Activated CD4-positive, alpha-beta T cell treated with anti-CD3 and anti-CD28 coated beads, Interleukin-2, amount 50 U/mL, for 48 hours (primary cell): ENCODE measurements at places on chromosomes 5 and 9.

GRCh38 chr5:54120473-54120872 lies 189.9 kb downstream of the ARL15 start:
- DNase-seq, result no peak

DNA sequence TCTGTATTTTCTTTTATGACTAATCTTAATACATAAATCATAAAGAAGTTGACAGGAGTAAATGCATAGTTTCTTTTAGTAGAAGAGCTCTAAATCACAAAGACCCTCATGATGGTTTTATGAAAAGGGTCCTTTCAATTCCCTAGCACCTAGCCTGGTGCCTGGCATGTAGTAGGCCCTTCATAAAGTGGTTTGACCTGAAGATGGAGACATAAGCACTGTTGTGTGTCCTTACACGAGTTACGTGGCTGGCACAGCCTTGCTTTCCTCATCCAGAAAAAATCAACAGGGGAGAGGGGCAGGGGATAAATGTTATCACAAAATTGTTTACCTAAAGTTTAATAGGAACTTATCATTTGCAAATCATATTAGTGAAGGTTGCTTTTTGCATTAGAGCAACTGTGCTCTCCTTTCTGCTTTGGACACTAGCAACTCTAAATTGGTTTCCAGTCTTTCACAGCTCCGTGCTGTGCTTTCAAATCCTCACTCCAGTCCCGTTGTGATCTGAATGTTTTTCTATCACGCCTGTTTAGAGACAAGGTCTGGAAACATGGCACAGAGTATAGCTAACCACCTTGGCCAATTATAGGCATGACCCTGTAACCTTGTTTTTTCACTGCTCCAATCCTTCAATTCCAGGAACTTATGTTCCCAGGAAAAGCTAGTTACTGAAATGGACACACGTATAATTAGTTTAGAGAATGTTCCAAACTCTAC lies 55.7 kb downstream of the ARL15 start:
- DNase-seq, result no peak

DNA sequence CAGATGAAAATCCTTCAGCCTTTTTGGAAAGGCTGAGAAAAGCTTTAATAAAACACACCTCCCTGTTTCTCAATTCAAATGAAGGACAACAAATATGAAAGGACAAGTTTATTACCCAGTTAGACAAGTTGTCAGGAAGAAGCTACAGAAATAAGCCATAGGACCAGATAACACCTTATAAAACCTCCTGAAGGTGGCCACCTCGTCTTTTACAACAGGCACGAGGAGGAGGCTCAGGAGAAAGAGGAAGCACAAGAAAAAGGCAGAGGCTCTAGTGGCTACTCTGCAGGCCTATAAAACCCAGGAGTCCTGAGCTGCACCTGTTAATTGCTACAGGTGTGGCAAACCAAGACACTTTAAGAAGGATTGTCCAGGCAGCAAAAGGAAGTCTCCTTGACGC lies 352.1 kb upstream of the CDH18 start:
- DNase-seq, result no peak

DNA sequence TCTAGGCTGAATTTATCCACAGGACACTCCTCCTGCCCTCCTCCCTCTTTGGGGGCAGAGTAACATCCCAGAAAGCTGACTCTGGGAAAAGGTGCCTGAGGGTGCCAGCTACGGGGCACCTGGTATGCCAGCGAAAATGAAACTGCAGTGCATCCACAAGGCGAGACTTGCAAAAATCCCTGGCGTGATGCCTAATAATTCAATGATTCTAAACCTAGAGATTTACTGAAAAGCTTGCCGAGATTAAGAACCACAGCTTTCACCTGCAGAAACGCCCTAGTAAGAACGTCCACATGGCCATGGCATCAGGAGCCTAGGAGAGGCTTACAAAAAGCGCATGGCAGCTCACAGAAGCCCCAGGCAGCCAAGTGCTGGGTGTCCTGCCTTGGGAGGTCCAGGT lies 20.9 kb downstream of the CCNJL start:
- DNase-seq, result no peak

DNA sequence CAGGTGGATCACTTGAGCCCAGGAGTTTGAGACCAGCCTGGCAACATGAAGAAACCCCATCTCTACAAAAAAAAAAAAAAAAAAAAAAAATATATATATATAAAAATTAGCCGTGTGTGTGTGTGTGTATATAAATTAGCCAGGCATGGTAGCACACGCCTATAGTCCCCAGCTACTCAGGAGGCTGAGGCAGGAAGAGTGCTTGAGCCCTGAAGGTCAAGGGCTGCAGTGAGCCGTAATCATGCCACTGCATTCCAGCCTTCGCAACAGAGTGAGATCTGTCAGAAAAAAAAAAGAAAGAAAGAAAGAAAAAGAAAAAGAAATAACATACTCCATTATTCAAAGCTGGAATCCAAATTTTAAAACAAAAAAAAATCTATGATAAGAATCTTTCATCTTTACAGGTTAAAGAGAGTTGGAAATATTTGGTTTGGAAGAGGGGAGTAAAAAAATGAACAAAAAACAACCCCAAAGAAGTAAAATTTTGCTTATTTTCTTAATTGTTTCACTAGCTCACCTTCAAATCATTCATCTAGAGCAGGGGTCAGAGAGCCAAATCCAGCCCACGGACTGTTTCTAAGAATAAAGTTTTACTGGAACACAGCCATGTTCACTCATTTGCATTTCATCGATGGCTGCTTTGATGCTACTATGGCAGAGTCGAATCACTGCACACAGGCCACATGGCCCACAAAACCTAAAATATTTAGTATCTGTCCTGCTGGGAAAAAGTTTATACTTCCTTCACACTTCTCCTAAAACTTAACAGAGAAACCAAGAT lies 109.9 kb downstream of the DROSHA start:
- no peak for DNase-seq

GRCh38 chr9:85884256-85884655 lies 56.7 kb upstream of the NAA35 start:
- no peak for DNase-seq

- DNase-seq, result no peak
These were observed 20.9 kb downstream of the KLHL3 start for GRCh38 chr5:137714946-137715345.

GRCh38 chr5:31334061-31334860 lies 140.8 kb downstream of the CDH6 start:
- DNase-seq, result no peak

DNA sequence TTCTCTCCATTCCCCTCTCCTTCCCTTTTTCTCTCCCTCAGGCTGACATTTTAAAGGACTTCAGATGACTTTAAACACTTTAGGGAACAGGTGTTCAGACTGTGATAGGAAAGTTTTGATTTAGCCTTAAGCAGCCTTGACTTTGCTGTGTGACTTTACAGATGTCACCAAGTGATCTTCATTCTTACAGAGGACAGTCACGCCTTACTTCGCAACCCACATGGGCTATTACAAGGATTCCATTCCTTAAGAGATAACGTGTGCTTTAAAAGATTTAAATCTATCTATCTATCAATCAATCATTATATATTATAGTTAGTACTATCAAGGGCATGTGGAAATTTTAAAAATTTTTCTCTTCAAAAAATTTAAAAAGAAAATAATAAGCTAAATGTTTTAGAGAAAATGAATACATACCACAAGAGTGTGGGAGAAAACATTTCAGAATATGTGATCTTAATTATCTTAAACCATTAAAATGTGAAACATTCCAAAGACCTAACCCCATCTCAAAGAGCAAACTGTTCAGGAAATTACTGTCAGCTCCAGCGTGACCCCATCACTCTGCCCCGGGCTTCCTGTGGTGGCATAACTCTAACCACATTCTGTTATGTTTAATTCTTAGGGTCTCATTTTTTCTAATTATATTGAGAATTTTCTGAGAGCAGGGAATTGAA lies 530.5 kb downstream of the SEMA5A start:
- no peak for DNase-seq
